ENCODE measurements at places on chromosomes 7 and 10.
A peak's percentile ranks its signal among the peaks of the same experiment; 100 is the strongest.

GRCh38 chr10:74928742-74929191 is 102.4 kb downstream of the KAT6B start:
- no peak for DNase-seq

DNA sequence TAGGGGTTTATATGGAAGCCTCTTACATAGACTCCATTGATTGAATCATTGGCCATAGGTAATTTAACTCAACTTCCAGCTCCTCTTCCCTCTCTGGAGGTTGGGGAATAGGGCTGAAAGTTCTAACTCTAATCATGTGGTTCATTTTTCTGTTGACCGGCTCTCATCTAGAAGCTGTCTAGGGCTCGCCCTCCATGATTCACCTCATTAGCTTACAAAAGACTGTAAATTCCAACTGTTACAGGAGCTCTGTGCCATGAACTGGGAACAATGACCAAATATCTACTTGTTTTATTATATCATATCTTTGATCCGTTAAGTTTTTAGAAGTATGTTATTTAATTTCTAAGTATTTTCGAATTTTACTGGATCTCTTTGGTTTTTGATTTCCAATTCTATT is 263.0 kb downstream of the TCF7L2 start:
- DNase-seq: no peak

GRCh38 chr7:107049971-107050532 is 5.5 kb downstream of the PRKAR2B start:
- DNase-seq: no peak

DNA sequence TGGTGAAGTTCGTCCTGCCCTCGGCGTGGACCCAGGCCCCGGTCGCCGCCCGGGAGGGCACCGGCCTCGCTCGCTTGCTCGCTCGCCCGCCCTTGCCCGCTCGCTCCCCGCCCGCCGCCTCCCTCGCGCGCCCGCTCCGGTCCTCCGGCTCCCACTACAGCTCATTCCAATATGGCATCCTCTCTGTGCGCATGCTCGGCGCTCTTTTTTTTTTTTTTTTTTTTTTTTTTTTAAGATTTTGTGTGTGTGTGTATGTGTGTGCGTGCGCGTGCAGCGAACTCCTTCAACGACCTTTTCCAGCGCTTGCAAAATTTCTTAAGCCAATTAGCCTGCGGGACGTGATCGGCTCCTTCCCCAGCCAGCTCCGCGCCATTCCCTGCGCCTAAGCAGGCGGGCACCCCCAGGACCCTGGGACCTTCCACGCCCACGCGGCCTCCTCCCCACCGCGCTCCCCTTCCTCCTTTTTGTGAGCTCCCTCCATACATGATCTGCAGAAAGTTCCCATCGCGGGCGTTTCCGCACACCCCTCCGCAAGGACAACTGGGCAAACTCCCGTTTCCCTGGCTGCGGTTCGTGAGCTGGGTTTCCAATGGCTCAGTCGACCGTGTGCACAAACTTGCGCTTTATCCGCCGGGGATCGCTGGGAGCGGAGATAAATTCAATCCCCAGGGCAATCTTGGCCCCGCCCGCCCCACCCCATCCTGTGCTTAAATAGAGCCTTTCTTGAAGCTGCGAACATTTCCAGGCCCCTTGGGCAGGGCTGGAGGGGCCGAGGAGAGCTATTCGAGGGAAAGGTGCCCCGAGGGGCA is at the start of gene SFMBT2:
TSS of gene SFMBT2 (minus strand) at position 173 of the 809 bp plus-strand sequence. CDS start 29,136 bp downstream, outside the sequence.
- DNase-seq: peak; percentile 57

DNA sequence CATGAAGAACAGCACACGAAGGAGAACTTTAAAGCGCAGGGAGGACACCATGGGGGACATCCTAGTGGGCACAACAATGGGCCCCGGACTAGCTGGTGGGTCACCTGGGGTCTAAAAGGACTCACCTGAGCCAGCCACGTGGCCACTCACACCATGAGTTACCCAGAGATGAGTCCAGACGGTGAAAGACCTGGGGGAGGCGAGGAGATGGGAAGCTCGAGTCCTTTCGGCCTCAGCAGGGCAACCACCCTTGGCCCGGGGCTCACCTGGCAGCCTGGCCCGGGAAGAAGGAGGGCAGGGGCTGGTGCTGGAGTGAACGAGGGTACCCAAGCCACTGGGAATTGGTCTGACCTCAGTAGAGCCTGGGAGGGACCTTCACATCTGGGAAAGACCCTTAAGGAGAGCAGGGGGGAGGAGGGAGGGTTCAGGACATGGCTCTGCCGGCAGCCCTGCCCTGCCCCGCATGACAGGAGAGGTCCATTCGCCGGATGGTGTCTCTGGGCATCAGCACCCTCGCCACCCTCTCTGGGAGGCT is 5.7 kb downstream of the GIGYF1 start:
- DNase-seq: no peak

- no peak for DNase-seq
These were observed 118.5 kb downstream of the RAB18 start for GRCh38 chr10:27622596-27622995.

DNA sequence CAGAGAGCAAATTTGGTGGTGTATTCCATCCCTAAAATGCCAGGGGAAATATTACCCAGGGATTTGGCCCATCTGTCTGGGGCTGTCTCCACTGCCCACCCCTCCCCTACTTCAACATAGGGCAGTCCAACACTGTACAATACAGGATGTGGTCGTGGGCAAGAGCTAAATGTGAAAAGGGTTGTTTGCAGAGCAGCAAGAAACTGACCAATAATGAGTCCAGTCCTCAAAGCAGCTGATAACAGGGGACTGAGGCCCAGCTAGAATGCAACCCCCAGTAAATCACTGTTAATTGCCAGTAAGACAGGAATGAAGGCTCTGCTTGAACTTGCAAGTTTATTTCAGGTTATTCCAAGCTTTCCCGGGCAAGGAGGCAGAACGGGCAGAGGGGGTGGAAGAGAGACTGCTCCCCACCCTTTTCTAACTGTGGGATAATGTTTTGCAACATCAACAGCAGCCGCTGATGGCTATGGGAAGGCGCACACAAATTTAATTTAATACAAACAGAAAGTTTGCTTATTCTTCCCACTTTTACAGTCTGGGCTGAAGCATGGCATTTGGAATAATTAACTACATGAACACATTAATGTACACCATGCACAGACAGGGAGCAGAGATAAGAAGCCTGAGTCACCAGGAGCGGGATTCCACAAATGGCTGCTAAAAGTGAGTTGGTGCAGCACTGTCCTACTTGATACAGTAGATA is 36.8 kb downstream of the AFAP1L2 start:
- DNase-seq: no peak

GRCh38 chr7:32476816-32477648 is 13.1 kb downstream of the LSM5 start:
- DNase-seq: no peak

DNA sequence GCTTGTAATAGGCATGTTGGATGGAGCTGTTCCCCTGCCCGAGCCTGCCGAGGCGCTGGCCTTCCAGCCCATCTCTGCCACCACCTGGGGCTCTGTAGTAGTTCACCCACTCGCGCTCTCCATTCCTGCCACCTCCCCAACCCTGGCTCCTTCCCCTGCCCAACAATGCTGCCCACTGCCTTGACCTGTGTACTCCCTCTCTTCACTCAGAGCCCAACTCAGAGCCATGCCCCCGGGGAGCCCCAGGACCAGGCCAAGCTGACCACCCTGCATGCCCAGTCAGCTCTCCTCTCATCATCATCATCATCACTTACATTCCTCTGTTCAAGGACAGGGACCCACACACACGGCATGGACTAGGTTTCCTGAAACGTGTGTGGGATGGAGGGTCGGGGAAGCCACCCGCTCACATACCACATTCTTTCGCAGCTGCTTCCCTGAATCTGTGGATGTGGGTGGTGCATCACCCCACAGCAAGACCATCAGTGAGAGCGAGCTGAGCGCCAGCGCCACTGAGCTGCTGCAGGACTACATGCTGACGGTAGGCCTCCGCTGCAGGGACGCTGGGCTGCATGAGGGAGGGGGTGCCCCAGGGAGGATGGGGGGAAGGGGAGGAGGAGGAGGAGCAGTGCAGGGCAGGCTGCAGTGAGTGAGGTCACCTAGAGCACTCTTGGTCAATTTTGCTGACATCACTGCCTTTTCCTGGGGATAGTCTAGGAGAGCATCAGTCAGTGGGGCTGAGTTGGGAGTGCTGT is 15.6 kb downstream of the NACAD start:
- DNase-seq: no peak

DNA sequence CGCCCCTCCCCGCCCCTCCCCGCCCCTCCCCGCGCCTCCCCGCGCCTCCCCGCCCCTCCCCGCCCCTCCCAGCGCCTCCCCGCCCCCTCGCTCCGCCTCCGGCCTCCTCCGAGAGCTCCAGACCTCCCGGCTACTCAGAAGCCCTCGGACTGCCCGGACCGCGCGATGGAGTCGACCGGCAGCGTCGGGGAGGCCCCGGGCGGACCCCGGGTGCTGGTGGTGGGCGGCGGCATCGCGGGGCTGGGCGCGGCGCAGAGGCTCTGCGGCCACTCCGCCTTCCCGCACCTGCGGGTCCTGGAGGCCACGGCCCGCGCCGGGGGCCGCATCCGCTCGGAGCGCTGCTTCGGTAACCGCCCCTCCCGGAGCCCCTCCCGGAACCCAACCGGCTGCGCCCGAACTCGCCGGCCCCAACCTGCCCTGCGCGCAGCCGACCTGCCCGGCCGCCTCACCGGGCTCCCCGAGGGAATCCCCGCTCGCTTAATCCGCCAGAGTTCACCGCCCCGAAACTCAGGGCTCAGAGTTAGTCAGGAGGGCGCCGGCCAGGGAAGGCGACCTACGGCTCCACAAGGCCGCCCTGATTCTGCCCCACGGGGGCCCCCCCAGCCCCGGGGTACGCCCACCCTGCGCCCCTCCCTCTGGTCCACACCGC is at the start of gene PAOX:
TSS of gene PAOX (plus strand) at position 111 of the 649 bp plus-strand sequence. CDS start at position 166, 55 bp downstream.
- peak; percentile 62 for DNase-seq

DNA sequence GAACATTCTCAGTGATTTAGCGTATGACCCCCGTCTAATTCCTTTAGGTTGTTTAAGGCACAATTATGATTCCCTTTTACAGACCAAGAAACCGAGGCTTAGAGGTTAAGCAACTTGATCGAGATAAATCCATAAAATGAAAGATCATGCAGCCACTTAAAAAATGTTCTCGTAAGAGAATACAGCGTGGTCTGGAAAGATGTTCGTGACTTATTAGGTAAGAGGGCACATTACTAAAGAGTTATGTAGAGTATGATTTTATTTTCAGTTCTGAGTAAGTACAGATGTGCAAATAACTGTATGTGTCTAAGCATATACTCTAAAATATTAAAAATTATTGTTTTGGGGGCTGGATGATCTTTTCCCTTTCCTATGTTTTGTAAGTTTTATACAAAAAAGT is 575.1 kb downstream of the PARD3 start:
- DNase-seq: no peak

- no peak for DNase-seq
These were observed 32.6 kb upstream of the ELN start for GRCh38 chr7:73995330-73995729.

GRCh38 chr10:13739183-13739582 is 152.4 kb downstream of the PRPF18 start:
- DNase-seq: no peak

DNA sequence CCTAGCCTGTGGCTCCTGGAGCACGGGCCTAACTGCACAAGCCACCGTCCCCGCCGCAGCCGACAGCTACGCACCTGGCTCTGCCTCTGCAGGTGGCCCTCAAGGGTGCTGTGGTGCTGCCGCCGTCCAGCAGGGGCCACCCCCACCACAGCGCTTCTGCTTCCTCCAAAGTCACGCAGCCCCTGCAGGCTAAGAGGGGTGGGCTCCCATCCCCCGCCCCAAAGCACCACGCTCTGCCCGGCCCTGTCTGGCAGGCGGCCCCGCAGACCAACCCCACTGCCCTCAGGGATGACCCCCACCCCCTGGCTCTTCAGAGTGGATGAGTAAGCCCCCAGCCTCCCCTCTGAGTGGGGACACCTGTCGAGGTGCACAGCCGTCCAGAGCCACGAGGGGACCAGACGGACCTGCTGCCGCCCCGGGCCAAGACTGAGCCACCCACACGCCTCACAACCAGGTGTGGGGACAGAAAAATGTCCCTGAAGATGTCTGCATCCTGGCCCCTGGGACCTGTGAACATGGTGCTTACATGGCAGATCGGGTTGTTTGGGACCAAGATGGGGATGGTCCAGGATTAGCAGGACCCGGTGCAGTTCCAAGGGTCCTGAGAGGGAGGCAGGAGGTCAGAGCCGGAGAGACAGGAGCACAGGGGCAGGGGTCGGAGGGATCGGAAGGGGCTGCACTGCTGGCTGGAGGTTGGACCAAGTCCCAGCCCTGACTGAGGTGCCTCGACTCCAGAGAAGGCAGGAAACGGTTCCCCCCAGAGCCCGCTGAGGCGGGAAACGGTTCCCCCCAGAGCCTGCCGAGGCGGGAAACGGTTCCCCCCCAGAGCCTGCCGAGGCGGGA is 9.0 kb upstream of the ADAP1 start:
- no peak for DNase-seq

GRCh38 chr7:42189535-42189934 is 47.5 kb downstream of the GLI3 start:
- no peak for DNase-seq

GRCh38 chr10:45592926-45593325 is 79.6 kb downstream of the ZFAND4 start:
- no peak for DNase-seq

GRCh38 chr7:100247152-100247757 is 27.5 kb downstream of the PVRIG start:
- no peak for DNase-seq

DNA sequence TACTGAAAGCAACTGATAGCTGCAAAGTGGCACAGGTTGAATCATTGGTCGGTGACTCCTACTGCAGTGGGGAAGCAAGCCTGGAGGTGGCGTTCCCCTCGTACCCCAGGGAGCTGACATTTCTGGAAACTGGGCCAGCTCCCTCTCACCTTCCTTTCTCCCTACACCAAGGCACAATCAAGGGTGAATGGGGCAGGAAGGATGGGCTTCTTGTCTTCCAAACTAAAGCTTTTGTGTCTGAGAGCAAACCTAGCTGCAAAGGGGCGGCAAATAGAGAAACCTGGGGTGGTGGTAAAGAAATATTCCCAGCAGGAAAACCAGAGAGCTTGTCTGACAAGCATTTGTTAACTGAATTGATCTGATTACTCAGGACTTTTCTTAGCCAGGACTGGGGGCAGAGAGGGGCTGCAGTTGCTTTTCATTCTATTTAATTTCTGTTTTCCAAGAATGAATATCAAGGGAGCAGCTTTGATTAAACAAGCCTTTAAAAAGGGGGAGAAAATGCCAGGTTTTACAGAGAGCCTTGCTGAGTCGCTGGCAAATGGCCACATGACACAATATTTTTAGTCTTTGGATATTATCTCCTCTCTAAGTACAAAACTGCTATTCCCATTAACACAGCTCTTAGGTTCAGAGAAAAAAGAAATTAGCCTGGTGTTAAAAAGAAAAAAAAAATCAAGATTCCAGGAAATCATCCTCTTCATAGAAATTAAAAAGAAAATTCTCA is 27.8 kb downstream of the CDHR3 start:
- DNase-seq: no peak

DNA sequence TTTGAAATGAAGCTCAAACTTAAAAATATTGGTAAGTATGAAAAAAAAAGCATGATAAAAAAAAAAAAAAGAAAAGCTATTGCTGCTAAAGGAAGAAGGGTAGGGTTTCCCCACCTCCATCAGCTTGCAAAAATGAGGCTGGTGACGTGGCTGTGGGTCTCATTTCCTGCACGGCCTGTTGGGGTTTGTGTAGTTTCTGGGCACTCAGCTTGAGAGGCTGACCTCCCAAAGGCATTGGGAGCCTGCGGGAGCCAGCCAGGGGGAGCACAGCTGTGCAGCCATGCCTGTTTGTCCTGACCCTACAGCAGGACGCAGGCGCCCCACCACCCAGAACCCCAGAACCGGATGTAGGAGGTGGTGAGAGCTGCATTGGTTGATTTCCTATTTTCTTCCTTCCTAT is 48.8 kb upstream of the CARD11 start:
- DNase-seq: peak; percentile 43

Data from stimulated activated CD4-positive, alpha-beta T cell treated with anti-CD3 and anti-CD28 coated beads, Interleukin-12 subunit alpha, Interleukin-12 subunit beta, amount 100 ng/mL, for 4 hours (primary cell).